ENCODE measurements at places on chromosomes 4 and X.

DNA sequence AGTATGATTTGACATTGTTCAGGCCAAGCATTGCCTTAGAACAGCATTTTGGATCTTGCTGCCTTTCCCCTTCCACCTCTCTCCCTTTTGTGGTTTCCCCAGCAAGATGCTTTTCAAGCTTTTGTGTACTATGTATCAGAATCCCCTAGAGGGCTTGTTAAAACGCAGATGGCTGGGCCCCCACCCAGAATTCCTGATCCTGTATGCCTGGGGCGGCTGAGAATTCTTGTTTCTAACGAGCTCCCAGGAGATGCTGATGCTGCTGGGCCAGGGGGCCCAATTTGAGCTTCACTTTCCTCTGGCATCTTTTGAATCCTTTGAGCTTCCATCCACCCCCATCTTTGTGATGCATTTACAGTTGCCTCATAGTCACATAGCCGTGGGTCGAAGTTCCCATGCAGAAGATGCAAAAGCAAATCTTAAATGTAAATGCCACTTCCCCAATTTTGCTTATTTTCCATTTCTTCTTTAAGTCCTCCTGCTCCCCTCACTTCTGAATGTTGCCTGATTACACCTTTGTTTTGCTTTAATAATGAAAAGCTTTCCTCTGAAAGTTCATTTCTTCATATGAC is 18.5 kb downstream of the HCCS start:
- DNase-seq: no peak

DNA sequence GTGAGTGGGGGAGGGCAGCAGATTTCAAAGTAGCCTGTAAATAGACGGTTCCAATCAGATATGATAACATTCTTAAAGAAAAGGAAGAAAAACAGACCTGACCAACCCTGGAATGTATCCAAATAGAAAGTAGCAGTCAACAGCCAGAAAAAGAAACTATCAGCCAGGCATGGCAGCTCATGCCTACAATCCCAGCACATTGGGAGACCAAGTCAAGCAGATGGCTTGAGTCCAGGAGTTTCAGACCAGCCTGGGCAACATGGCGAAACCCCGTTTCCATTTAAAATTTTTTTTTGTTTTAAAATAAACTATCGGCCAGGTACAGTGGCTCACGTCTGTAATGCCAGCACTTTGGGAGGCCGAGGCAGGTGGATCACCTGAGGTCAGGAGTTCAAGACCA is 125.0 kb downstream of the THOC2 start:
- DNase-seq: no peak

DNA sequence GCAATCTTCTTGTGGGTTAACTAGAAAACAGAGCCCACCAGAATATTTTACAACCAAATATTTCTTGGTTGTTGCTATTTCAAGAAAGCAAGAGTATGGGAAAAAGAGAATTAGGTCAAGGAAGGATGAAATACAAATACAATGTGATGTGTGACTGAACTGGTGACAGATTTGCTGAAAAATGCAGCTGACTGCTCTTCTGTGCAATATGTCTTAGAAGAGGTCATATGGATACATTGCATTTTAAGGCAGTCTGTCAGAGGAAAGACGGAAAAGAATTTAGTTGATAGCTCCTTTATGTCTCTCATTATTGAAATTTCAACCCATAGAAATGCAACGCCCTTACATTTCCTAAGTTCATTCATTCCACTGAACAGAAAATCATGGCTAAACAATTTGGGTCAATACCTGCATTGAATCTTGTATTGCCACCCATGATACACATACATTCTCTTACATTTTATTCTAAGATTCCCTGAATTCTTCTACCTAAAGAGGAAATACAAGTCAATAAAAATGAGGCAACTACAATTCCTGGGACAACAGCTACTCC is 423.1 kb downstream of the ADAM29 start:
- DNase-seq: no peak

DNA sequence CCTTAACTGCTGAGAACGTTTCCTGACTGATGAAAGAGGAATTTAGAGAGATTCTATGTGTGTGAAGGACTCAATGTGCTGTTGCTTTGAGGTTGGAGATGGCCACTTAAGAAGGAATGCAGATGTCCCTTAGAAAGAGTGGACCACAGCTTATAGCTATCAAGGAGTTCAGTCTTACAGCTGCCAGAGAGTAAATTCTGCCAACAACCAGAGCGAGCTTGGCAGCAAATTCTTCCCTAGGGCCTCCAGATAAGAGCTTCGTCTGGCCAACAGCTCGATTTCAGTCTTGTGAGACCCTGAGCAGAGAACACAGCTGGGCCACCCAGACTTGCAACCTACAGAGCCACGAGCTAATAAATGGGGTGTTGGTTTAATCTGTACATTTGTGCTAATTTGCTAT is 21.8 kb downstream of the MID1 start:
- DNase-seq: no peak

GRCh38 chrX:37350034-37350365 is 836 bp downstream of the PRRG1 start:
- no peak for DNase-seq

GRCh38 chr4:127936974-127937373 is 28.0 kb downstream of the MFSD8 start:
- DNase-seq: no peak

GRCh38 chr4:185932491-185932890 is 120.5 kb upstream of the SORBS2 start:
- DNase-seq: no peak

DNA sequence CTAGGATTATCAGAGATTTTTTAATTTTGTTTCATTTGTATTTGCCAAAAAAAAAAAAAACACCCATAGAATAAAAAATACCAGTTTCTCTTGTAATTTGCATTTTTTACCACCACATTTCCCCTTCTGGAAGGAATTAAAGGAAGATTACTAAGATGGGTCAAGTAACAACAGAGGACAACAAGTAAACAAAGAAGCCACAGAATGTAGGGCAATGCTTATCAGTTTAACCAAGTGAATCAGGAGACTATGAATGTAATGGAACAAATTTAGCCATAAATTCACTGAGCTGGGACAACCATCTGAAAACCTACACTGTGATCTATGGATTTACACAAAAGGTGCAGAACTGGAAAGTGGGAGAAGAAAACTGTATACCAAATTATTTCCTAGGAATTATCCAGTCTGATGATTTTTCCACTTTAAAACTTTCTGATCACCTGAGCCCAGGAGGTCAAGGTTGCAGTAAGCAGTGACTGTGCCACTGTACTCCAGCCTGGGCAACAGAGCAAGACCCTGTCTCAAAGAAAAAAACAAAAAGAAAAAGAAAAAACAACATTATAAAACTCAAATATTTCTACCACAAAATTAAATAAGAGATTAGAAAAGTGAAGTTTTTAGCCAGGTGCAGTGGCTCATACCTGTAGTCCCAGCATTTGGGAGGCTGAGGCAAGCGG is 32.4 kb downstream of the LRBA start:
- no peak for DNase-seq

DNA sequence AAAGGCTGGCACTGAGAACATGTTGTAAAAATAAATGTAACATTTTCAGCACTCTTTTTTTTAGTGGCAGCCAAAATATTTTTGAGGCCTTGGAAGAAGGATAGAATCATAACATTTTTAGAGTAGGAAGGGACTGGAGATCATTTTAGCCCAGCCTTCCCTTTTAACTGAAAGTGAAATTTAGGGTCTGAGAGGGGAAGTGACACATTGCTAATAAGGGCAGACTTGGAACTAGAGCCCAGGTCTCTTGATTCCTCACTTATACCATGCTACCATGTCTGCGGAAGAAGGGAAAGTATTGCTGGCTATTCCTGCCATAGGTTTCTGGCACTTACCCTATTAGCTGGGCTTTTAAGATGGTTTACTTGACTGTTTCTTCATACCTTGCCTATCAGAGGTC is 4.8 kb downstream of the WDR44 start:
- DNase-seq: no peak

DNA sequence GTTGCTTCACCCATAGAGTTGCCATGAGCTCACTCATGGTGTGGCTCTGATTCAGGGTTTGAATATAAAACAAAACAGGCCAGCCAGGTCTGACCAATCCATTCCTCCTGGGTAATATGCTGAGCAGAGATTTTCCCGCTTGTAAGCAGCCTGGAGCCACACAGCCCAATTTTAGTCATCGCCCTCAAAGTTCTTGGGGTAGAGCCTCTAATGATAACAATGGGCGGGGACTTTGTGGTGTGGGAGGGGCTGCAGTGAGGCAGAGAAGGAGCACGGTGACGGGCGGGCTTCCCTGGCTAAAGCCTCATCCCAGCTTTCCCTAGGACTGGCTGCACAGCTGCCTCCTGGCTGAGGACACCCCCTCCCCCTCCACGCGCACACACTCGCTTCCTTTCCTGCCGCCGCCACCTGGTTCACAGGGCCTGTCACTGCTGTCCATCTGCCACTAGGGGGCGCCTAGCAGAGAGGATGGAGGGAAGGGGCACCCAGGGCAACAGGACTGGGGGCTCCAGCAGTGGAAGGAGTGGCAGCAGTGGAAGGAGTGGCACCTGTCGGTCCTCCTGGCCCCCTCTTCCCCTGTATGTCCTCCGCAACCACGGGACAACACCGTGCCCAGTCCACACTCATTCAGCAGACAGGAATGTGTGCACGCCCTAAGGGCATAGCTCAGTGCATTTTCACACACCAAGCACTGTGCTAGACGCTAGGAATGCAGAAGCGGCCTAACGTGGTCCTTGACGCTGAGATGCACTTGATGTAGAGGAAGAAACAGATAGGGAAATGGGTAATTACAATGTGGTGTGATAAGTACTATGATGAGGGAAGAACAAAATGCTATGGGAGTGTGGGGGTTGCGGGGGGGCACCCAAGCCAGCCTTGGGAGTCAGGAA is 26.8 kb downstream of the PRPS1 start:
- peak; percentile 63 for DNase-seq

GRCh38 chr4:111283066-111283677 is 660.3 kb upstream of the PITX2 start:
- peak; percentile 42 for DNase-seq

DNA sequence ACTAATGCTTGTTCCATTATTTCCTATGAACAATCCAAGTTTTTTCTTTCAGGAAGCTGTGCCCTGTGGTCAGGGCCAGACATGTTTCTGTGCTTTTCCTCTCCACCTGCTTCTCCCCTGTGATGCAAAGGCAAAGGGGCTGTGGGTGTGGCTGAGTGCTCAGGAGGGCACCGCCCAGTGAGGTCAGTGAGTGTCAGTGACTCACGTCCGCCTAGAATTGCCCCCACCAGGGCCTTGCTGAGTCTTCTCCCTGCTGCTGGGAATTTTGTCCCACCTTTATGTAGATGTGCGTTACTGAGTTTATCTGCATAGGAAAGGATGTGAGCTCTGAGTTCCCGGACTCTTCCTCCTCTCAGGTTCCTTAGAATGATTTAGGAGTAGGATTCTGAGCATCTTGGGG is 283.2 kb downstream of the DCHS2 start:
- DNase-seq: no peak

GRCh38 chr4:141348573-141348972 is 127.9 kb downstream of the ZNF330 start:
- DNase-seq: no peak

DNA sequence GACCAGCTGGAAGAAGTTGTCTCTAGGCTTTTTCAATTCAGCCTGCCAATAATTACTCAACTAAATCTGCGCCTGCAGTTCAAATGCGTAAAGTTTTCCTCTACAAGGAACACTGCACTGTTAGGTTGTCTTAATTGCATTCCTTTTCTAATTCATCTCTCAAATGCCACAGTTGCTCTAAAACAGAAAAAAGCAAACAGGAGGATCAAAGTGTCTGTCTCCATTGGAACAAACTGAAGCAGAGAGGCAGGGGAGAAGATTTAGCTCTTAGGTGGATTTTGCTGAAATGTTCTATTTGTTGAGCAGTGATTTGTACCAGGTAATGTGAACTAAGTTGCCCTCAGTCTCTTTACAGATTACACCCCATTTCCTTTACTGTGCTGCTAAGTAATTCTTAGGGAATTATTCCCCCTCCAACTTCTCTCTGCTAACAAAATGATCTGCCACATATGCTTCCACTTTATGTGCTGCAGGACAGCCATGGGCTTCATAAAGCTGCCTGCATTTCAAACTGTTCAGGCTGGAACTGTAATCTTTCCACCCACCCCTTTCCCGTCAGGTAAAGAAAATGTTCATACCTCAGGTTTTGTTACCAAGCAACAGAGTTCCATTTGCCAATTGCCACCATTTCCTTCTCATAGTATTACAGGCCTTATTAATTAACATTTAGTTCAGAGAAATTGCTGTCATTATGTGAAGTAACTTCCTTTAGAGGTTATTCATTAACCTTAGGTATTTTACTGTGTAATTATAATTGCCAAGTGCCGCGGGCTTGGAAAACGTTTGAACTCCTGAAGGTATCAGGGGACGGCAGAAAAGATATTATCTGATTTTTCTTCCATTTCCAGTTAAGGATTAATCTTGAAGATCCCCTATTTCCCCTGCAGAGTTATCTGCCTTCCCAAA is 149.3 kb downstream of the SPRY1 start:
- no peak for DNase-seq

DNA sequence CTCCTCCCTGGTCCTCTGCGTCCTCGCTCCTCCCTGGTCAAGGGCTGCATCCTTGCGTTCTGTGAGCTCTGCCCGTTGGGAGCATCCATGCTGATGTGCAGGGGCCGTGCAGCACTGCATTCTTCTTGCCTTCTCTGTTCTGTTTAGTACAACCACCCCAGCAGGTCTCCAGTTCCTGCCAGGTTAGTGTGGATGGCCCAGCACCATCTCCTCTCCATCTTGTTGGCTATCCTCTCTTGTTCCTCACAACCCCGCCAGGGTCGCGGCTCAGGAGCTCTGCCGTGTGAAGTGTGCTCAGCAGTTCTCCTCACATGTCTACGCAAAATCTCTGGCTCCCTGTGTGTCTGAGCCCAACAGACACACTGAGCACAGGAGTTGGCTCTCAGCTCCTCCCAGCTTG is 10.4 kb upstream of the MAEA start:
- DNase-seq: no peak

- no peak for DNase-seq
These were observed 175.6 kb downstream of the SNCA start for GRCh38 chr4:89661173-89661899.

- DNase-seq: no peak
These were observed 14.0 kb downstream of the RTL5 start for GRCh38 chrX:72117636-72118210.

DNA sequence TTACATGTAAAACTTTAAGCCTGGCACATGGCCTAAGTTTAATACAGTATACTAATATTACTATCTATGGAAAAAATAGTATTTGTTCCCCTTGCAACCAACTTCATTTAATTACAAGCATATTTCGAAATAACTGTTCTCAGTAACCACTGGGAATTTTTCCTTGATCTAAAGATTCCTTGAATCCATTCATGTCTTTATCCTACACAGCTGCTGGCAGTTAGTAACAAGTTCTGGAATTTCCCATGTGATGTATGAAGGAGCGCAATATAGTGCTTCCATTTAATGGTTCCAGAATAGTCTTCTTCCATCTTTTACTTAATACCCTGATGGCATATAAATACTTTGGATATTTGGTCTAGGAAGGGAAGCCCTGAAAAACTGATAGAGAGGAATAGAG is 136.5 kb downstream of the AASDH start:
- DNase-seq: no peak

DNA sequence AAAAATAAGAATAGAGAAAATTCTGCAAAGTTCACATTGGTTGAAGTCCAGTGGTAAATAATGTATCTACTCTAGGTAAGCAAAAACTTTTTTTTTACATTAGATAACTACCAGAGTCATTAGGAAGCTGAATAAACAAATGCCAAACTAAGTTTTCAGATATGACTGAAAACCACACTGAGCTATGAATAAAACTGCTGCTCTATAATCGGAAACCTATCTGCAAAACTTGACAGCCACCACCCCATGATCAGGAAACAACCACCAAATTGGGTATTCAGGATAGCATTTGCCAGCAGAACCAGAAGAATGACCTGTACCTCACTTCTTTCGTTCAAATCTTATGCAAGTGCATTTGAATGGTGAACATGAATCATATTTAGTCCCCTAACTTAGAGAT is 173.0 kb upstream of the TET2 start:
- no peak for DNase-seq

Measured in stimulated activated CD4-positive, alpha-beta T cell treated with anti-CD3 and anti-CD28 coated beads, Interleukin-1b, Interleukin-23, amount 100 ng/mL, for 48 hours (primary cell).